B cell (primary cell): ENCODE measurements at places on chromosomes 4 and X. TPM values are rescaled to one million over a fixed set of nuclear protein-coding genes. Genes with fewer than 3 reads are reported as not detected.
A peak's percentile ranks its signal among the peaks of the same experiment; 100 is the strongest.

GRCh38 chr4:47698837-47699236 lies 139.0 kb downstream of the CORIN start:
- no peak for DNase-seq

The MAGEA12 gene
- not detected in 2 replicates for total RNA-seq

GRCh38 chrX:148865277-148866210 lies 365.1 kb downstream of the AFF2 start:
- DNase-seq = no peak

- peak; percentile 49 for DNase-seq
Measured at GRCh38 chr4:55553441-55554201, 6.9 kb upstream of the CLOCK start.

The GLRA2 gene
- total RNA-seq = not detected in 2 replicates

The KDR gene
- total RNA-seq = not detected in 2 replicates

GRCh38 chr4:29052266-29052665 lies 1667.9 kb upstream of the PCDH7 start:
- DNase-seq = no peak

DNA sequence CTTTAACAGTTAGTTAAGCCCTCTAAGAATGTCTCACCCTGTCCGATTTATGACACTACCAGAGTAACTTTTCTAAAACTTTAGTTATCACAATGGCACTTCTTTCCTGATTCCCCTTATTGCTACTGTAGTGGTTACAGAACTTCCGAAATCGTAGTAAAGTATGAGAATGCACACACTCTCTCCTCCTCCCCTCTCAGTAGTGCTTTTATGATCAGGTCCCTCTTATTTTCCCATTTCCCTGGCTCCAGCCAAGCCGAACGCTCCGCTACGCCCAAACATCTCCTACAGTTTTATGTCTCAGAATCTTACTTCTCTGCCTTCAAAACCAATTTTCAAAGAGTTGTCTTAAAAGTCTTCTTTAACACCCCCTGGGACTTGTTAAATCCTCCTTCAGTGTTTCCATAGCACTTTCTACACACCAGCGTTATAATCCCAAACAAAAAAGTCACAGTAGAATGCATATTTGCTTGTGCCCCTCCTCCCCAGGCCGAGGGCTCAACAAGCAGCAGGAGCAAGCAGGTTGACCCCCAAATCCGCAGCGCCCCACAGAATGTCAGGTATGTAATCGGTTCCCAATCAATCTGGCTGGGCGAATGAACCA lies 671 bp downstream of the HPF1 start:
- peak; percentile 22 for DNase-seq

DNA sequence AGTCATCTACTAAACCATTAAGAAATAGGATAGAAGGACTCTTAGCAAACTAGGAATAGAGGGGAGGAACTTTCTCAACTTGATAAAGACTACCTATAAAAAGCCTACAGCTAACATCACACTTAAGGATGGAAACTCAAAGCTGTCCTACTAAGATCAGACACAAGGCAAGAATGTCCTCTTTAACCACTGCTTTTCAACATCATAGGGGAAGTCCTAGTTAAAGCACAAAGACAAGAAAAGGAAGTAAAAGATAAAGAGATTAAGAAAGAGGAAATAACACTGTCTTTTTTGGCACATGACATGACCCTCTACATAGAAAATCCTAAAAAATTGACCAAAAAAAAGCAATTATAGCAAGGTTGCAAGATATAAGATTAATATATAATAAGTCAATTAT lies 136.6 kb downstream of the FBXW7 start:
- DNase-seq = peak; percentile 47

DNA sequence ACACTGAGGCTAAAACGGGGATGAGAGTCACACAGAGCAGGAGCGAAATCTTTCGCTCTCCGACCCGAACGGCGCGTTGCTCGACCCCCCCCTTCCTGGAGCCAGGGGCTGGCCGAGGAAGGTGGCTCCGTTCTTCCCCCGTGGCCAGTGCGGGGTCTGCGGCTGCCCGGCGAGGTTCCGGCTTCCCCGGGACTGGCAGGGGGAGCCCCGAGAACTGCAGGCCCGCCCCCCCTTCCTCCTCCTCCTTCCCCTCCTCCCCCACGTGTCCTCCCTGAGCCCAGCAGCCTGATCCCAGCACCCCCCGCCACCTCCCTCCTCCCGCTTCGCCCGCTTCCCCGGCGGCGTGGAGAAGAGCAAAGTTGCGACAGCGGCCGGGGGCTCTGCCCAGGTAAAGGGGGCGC lies 2.4 kb upstream of the BCORL1 start:
- peak; percentile 49 for DNase-seq

DNA sequence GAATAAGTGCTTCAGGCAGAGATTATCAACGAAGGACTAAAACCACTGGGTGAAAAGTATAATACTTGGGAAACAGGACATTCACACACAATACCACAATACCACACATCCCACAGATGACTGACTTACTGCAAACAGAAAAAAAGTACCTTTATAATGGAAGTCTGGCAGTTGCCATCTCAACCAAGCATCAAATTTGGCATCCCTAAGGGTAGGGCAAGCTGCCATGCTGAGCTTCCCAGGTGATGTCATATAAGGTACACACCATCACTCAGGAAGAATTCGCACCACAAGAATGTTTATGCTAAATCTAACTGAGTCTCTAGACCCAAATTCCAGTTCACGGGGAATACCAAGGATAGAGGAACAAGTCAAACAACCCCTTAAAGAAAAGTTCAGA lies 9.1 kb downstream of the QDPR start:
- no peak for DNase-seq

DNA sequence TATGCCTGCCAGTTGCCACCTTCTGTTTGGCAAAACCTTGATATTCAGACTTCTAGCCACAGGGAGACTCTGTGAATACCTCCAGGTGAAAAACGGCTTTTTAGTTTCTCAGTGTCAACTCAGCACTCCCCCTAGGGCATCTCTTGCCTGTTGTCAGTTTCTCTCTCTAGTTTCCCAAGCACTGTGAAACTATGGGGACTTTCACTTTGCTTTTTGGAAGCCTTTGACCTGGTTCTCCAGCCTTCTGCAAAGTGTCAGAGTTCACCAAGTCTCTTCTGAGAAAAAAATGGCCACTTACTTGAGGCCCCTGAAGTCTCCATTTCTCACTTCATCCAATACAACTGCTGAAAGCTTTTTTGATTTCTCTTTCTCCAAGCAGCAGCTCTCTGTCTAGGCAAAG lies 521.5 kb downstream of the INPP4B start:
- DNase-seq = no peak

DNA sequence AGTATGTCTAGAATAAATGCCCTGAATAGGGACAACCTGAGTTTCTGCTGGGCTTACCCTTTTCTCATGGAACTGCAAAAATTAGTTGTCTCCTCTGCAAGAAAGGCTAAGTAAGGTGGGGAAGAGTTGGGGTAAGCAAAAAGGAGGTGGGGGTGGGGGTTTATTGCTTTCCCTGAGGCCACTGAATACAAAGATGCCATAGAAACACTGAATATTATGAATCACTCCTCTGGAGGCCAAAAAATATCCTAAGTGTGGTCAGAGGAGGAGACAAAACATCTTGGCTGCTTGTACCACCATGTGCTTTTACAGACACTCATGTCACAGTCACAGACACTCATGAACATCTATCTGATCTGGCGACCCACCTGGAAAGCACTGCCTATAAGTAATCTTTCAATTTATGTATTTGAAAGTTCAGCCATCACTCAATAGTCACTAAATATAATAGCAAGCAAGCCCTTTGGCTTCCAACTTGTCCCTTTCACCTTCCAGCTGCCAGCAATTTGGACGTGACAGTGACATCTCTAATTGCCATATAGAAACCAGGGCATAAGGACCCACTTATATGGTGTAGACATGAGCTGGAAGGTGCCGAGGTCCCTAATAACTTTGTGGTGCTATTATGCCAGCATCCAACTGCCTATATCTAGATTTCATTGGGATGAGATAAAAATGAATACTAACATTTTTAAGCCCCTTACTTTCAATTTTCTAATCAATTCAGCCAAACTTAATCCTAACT lies 122.7 kb upstream of the CBR4 start:
- no peak for DNase-seq

- DNase-seq = no peak
Measured at GRCh38 chrX:154873329-154873728, 12.8 kb upstream of the F8A1 start.

DNA sequence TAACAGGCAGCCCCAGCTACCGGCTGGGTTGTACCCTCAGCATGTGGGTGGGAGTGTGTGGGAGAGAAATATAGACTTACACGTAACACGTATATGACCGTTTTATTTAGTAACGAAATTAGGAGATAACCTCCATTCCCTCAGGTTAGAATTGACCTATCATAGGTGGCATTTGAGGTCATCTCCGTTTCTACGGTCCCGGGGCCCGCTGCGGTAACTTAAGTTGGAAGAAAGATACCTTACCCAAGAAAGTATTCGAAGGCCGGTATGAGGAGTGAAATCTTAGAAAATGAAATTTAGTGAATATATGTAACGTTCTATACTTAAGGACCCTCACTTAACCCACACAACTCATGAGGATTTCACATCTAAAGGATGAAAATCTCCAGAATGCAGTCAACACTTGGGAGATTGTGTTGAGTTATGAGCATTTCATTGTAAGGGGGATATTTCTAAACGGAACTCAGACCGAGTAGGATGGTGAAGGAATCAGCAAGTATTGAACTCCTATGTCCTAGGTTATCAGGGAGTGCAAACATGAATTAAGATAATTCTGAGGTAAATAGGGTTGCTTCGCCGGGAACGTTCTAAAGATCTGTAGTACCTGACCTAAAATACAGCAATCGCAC lies 891 bp downstream of the CISD2 start:
- DNase-seq = no peak

GRCh38 chr4:72931346-72931745 lies 138.2 kb downstream of the COX18 start:
- no peak for DNase-seq

- DNase-seq = peak; percentile 69
Measured at GRCh38 chrX:120749141-120749846, 119.4 kb upstream of the C1GALT1C1 start.

DNA sequence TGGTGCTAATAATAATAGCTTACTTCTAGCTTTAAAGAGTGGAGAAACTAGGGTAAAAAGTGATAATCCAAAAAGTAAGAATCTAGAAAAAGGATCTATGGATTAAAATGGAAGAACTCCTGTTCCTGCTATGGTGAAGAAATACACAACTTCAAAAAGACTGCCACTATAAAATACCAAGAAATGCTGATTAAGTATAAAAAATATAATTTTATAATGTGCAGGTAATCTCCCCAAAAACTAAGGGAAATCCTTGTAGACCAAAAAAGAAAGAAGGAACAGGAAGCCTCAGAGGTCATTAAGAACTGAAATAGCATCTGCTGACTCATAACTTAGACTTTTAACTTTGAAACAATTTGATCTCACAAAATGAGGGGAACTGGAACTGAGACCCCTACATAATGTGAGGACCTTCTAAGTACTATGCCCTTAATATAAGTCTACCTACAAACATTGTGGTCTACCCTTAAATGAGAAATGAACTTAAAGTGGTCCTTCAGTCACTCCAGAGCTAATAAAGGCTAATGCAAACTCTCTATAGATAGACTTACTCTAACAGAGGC lies 50.6 kb upstream of the SRPX start:
- no peak for DNase-seq

- DNase-seq = no peak
Measured at GRCh38 chr4:146271466-146271865, 57.1 kb downstream of the REELD1 start.

DNA sequence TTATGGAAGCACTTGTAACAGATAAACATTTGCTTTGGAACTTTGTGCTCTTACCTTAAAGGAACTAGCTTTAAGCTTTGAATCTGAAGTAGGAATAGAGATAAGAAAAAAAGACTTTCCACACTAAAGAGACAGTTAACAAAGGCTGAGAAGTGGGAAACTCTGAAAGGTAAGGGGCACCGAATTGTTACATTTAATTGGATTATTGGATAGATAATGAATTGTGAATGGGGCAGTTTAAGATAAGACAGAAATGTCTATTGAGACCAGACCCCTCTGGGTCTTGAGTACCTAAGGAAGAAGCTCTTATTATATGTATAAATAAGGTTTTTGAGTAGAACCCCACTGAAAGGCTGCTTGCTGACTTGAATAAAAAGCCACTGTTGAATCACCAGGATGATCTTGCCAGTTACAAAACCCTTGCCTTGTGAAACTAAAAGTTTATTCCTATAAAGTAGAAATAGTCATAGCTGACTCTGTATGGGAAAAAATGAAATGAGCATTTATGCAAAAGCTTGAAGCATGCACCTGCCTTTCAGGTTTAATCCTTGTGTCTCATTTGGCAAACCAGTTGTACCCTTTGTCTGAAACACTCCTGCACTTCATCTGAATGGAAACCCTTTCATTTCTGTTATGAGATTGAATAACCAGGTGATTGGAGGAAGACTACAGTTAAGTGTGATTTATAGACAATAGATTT lies 423.2 kb downstream of the RPA4 start:
- no peak for DNase-seq

DNA sequence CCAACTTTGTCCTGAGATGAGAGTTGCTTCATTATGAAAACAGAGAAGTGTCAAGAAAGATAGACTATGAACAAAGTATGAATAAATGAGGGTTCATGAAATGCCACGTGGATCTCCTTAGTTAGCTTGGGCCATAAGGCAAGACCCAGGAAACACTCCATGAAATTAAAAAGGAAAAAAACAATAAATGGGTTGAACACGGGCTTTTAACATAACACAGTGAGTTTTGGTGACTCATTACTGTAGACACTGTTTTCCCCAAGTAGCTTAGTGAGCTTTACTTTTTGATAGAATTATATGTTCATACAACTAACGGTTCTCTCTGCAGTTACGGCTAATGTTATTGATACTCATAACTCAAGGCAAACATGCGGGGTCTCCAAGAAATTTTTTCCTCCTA lies 265.0 kb downstream of the DHX15 start:
- DNase-seq = no peak

DNA sequence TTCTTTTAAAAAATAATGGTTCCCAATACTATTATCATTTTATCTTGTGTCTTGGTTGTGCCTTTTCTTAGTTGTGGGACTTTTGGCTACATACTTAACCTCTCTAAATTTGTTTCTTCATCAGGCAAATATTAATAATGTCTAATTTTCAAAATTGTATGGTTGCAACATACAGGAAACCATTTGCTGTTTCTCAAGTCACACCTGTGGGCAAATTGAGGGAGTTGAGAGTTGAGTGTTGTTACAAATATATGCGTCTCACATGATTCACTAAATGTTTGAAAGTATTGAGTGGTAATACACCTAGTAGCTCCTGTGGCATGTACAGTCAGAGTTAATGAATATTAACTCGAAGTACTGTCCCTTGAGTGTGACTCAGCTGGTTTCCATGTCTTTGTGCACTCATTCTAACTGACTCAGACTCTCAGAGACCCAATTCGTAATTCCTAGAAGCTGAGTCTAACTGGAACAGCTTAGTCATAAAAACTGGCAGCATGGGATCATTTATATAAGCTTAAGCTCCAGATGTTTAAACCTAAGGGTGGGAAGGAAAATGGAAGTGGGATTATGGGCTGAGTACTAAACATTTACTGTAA lies 802.4 kb downstream of the TRIML1 start:
- no peak for DNase-seq

- DNase-seq = no peak
Measured at GRCh38 chrX:139083191-139083590, 371.7 kb upstream of the FGF13 start.
